ENCODE measurements at places on chromosomes 12 and 14. TPM values are rescaled to one million over a fixed set of nuclear protein-coding genes. Genes with fewer than 3 reads are reported as not detected.

The GLIPR1 gene
- 0.22 TPM for total RNA-seq

The TMEM229B gene
- total RNA-seq, result 1.8 TPM

GRCh38 chr14:20855652-20856291 is 35.4 kb upstream of the RNASE3 start:
- H3K4me3 ChIP-seq, result no peak overlapping the region
- peaks cover 2% of the 10 kb centered on the region for H3K27me3 ChIP-seq
- DNase-seq, result peak; percentile 24
- H3K4me1 ChIP-seq, result peaks cover 3% of the 10 kb centered on the region

- no peaks in the 10 kb centered on the region for H3K36me3 ChIP-seq
- peaks cover 42% of the 10 kb centered on the region for H3K27me3 ChIP-seq
- no peak for DNase-seq
- H3K4me3 ChIP-seq, result no peak overlapping the region
- no peak overlapping the region for H3K27ac ChIP-seq
Measured at GRCh38 chr12:113005762-113006161, 27.4 kb downstream of the OAS2 start.

DNA sequence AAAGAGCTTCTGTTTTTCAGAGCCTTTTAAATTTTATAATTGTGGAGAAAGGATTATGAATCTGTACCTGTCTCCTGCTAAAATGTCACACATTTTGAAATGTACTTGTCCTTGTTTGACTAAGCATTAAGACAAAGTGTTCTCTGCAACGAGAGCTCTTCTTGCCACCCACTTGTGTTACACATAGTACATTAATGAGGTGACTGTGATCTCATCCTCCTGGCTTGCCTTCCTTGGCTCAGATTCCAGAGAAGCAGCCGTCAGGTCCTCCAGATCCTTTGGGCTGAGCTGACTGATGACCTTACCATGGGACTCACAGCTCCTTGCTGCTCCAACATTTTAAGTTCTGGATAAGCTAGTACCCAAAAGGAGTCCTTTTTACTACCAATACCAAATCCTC is 81.4 kb downstream of the BBS10 start:
- H3K27me3 ChIP-seq, result peaks cover 2% of the 10 kb centered on the region
- H3K36me3 ChIP-seq, result no peaks in the 10 kb centered on the region
- H3K4me3 ChIP-seq, result no peak overlapping the region

DNA sequence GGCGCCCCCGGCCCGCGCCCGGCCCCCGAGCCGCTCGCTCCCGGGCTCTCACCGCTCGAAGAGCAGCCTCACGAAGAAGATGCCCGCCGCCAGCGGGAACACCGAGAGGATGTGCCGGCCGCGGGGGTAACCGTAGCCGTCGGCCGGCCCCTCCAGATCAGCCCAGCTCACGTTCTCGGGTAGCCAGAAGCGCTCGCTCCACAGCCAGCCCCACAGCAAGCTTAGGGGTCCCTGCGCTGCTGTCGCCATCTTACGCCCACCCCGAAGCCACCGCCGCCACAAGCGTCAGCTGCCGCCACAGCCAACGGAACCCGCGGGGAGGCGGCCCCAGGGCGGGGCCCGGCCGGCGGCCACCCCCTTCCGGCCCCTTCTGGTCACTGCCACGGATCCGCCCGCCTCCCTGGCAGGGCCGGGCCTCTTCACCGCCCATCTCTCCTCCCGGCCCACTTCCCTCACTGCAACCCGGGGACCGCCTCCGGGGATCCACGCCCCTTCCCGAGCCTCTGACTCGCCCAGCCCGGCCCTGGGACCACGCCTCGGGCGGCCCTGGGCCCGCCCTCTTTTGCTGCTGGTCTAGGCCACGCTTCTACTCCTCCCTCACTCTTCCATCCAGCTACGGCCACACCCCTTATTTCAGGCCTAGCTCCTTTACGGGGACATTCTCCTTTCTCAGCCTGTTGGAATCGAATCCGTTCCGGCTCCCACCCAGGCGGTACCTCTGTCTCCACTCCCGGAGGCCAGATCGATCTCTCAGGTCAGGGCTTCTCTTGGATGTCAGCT is at the start of gene CERS5:
Gene CERS5, minus strand, starts transcription at position 321 of the 780 bp plus-strand sequence. Its CDS starts 72 bp downstream, at position 249.
- peaks cover 13% of the 10 kb centered on the region for H3K4me1 ChIP-seq
- DNase-seq, result peak; percentile 97
- H3K27ac ChIP-seq, result peak within 1 kb of the TSS; percentile 99

DNA sequence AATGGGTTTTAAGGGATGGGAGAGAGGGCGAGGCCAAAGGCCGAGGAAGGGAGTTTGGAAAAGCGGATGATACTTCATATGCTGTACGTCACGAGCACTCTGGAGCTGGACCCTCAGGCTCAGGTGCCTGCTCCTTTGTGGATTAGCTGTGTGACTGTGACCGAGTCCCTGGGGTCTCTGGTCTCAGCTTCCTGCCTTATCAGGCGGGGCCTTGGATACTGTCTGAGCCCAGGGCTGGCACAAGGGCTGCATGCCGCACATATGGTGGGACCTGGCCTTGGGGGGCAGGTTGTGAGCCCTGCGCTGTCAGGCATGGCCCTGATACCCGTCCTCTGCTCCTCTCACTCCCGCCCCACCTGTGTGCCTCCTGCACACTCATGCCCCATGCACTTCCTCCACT is 95.3 kb downstream of the ADGRD1 start:
- H3K4me3 ChIP-seq, result no peak overlapping the region
- no peak for DNase-seq
- no peak overlapping the region for H3K27ac ChIP-seq
- H3K27me3 ChIP-seq, result peaks cover 13% of the 10 kb centered on the region

DNA sequence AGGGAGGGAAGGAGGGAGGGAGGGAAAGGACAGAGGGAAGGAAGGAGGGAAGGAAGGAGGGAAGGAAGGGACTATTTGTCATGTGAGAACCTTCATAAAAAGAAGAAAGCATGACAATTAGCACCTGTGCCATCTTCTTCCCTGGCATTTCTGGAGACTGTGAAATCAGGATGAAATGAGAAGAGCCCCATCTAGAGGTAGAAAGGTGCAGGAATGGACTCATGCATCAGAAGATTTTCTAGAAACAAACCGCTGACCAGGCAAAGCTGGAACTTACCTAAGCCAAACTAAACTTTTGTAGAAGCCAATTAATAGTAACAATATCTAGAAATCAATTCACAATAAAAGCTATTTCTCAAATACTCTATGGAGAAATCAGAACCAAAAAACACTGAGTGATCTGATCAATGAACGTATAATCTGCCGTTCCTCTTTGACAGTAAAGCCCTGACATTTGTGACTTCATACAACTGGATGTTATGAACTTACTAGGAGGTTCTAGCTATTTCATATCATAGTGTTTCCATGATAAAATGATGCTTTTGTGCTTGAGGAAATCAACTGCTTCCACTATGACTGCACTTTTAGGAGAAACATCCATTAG is 24.4 kb upstream of the CRACR2A start:
- H3K27me3 ChIP-seq, result peaks cover 18% of the 10 kb centered on the region
- H3K36me3 ChIP-seq, result no peaks in the 10 kb centered on the region
- no peak overlapping the region for H3K27ac ChIP-seq

DNA sequence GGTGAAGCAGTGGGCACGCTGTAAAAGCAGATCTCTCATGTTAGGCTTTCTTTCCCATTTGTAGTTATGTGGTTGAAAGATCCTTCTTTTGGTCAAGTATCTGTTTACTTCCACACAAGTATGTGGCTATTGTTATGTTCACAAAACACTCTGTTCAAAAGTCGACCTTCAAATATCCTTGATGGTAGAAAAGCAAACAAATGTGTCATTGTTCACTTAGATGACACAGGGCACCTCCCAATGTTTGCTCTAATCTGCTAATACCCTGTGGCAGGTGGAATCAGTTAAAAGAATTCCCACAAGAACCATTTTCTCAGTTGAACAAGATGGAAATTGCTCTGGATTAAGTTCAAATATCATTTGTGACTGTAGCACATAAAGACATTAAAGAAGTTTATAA is 43.6 kb upstream of the NAA30 start:
- H3K27ac ChIP-seq, result peak overlapping the region; percentile 22
- DNase-seq, result no peak
- H3K27me3 ChIP-seq, result no peaks in the 10 kb centered on the region
- no peak overlapping the region for H3K4me3 ChIP-seq
- peaks cover 11% of the 10 kb centered on the region for H3K4me1 ChIP-seq

DNA sequence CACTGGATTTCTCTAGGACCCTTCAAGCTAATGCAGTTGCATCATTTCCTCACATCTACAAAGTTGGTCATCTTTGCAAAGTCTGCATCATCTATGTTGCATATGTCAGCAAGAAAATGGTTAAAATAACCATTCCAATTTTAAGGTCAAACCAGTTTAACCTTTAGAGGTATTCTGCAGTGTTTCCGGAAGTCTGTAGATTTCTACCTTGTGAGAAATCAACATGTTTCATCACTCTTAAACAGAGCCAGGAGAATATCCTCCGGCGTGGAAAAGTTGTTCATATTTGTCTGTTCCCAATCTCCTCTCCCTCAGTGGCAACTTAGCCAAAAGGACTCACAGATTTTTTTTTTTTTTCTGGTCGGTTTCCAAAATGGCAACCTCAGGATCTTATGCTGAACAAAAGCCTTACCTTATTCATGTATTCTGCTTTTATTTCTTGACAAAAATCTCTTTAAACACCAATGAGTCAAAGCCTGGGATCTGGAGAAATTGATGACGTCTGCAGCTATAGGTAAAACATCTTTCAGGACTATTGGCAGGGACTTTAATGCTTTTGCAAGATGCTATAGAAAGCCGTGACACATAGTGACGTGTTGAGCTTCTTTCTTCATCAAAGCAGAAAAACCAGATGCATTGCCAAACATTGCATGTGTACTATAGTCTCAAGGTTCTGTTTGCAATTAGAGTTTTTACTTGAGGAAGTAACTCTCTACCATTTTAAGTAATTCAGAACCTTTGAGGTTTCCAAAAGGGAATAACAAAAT is 16.0 kb upstream of the CDK17 start:
- no peak for DNase-seq
- peak overlapping the region; percentile 25 for H3K4me3 ChIP-seq
- H3K4me1 ChIP-seq, result peaks cover 11% of the 10 kb centered on the region
- H3K27me3 ChIP-seq, result no peaks in the 10 kb centered on the region
- peak overlapping the region; percentile 89 for H3K27ac ChIP-seq

- peaks cover 5% of the 10 kb centered on the region for H3K27me3 ChIP-seq
- H3K36me3 ChIP-seq, result no peaks in the 10 kb centered on the region
- no peak for DNase-seq
- H3K4me3 ChIP-seq, result no peak overlapping the region
Measured at GRCh38 chr14:22448035-22448904, 140.8 kb downstream of the DAD1 start.

All from progenitor cell of endocrine pancreas (in vitro differentiated cells).